ENCODE measurements at places on chromosomes 12 and 14.

- no peak for DNase-seq
Measured at GRCh38 chr12:39426636-39427240, 16.2 kb downstream of the KIF21A start.

DNA sequence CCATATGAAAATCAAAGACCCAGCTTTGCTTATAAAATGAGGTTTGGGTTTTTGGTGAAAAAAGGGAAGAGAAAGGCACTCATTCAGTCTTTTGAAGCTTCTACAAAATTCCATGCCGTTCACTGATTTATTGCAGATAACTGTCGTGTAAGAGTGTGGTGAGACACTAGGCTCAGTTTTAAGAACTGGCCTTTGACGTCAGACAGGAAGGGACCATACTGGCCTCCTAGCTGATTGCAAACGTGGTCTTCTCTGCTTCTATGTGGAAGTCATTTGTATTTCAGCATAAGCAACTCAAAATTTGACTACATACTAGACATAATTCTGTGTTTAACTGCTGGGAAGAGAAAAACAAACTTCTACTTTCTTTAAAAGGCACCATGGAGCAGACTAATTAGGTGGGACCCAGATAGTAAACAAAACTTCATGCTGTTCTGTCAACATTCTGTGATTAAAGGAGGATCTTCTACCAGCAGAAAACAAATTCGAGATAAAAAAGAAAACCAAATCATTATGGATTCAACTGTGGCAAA lies 168.7 kb downstream of the TTC7B start:
- no peak for DNase-seq

DNA sequence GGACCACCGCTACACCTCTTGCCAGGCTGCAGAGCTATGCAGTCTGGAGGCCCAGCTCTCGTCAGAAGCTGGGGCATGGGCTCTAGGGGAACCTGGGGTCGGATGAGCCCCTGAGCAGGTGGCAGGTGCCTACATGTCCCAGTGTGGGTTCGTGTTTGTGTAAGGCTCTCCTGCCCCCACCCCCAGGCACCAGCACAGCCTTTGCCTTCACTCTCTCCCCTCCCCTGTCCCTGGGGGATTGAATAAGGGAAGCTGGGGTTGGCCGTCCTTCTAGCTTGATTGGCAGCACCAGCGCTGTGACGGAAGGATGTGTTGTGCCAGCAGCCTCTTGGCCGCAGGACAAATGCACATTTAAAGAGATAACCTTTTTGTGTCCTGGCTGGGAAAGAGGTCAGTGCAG lies 34.8 kb upstream of the TSPAN9 start:
- no peak for DNase-seq

GRCh38 chr14:55092341-55092740 lies 36.7 kb upstream of the LGALS3 start:
- peak; percentile 62 for DNase-seq

DNA sequence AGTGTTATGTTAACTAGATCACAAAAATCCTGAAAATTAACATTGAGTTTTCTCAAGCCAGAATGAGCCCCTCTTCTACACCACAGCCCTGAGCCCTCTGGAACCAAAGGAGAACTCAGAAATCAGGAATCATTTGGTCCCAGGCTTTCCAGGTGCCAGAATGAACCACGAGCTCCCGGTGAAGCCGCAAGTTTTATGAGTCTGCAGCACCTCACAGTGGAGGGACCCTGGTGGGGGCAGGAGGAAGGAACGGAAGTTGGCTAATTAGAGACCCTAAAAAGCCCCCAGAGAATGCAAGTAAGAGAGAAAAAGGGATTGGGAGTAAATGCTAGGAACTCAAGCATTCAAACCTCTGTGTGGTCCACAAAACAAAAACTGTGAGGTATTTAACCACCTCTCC lies 52.9 kb upstream of the BCL2L14 start:
- DNase-seq: no peak

DNA sequence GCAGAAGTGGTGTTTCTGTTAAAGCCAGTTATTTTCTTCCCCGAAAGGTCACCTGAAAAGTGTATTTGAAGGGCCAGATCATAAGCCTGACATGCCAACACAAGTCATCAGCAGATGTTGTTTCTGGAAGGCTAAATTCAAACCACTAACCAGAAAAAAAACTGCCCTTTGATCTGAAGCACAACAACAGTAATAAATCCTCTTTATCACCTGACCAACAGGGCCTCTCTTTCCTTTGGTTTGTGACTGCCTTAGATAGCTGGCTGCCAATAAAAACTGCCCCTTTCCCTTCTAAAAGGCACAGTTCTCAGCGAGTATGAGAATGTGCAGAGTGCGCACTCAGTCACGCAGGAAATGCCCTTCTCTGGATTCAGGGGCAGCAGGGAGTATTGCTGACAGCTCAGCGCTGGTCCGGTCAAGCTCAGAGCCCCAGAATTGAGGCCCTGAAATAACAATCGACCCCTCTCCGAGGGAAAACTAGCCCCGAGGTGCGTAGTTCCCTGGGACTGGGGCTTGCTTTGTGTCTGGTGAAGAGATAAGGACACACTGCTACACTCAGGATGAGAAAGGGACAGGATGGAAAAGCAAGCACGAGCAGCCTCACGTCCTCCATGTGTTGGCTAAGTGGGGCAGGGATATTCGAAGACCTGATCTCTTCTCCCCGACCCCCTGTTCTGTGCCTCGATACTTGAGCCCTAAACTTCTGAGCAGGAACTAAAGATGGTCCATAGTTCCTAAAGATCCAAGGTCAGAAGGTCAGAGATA lies 184.2 kb upstream of the GZMB start:
- DNase-seq: no peak

- peak; percentile 18 for DNase-seq
Measured at GRCh38 chr12:91732086-91732485, 413.6 kb downstream of the BTG1 start.

DNA sequence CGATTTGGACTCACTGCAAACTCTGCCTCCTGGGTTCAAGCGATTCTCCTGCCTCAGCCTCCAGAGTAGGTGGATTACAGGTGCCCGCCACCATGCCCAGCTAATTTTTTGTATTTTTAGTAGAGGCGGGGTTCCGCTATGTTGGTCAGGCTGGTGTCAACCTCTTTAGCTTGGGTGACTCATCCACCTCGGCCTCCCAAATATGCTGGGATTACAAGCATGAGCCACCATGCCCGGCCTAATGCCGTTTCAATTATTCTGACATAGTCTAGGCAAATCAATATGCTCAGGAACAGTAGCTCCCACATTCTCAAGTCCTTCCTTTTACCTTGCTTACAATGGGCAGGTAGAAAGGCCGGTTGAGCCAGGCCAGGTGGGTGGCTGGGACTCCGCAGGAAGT lies 82.0 kb upstream of the EEA1 start:
- no peak for DNase-seq

GRCh38 chr14:63896278-63896720 lies 43.5 kb downstream of the SYNE2 start:
- DNase-seq: peak; percentile 87

DNA sequence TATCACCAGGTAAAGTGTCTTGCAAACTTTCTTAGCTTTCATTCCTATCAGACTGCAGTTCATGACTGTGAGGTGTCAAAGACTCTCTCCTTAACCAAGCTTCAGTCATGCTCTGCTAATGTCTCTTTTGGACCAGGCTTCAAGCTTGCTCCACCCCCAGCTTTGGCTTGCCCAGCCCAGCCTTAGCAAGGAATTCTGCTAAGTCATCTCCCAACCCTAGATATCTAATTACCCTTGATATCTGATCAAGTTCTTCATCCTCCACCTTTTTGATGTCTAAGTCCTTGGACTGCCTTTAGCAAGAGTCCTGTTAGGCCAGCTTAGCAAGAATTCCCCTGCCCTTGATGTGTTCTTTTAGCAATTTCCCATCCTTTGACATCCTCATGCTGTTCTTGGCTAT lies 108.9 kb upstream of the FGD4 start:
- no peak for DNase-seq

DNA sequence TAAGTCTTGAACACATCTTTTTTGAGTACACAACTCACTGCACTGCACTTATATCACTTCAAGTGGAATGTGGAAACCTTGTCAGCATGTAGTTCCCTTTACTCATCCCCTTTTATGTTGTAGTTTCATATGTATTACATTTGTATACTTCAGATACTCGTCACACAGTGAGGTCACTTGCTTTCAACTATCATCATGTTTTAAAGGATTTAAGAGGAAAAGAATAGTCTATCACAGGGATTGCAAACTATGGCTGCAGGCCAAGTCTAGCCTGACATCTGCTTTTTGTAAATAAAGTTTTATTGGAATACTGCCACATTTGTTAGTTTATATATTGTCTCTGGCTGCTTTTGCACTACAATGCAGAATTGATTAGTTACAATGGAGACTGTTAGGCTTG lies 24.3 kb downstream of the CNOT2 start:
- DNase-seq: peak; percentile 31

GRCh38 chr14:104222396-104223036 lies 84.1 kb downstream of the KIF26A start:
- no peak for DNase-seq

GRCh38 chr12:94202245-94203180 lies 54.1 kb downstream of the PLXNC1 start:
- DNase-seq: no peak

GRCh38 chr12:83629931-83630330 lies 943.2 kb downstream of the TMTC2 start:
- DNase-seq: no peak

GRCh38 chr12:75488553-75488952 lies 8.0 kb downstream of the GLIPR1 start:
- DNase-seq: peak; percentile 23

GRCh38 chr12:93183940-93184671 lies 193.6 kb upstream of the NUDT4 start:
- no peak for DNase-seq

DNA sequence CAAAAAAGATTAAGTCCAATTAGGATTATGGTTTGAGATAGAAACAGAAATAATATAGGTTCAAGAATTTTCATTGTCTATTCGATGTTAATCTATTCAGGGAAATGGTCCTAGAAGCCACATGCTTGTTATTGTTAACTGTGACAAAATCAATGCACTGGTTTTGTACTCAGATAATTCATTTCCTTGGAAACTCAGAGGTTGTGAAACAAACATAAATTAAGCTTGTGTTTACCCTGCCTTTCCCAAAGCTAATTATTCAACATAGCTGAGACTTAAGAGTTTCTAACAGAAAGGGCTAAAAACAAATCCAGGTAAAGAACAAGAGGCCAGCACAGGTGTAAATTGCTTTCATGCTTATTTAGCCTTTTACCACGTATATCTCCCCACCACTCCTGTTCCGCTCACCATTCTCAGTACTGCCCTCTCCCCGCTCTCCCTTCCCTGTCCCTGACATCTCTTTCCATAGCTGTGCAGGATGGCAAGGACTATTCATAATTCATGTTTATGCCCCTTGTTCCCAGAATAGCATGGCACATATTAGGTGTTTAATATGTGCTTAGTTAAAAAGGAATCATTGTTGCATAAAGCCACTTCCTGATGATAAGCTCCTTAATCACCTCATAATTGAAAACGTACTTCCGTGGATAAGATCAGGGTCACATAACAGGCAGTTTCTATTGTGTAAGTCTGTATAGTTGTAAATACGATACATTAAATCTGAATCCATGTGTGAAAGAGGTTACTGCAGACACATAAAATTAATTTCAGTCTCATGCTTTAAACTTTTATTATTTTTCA lies 131.8 kb upstream of the USP15 start:
- no peak for DNase-seq

GRCh38 chr12:131818821-131819585 lies 9.2 kb upstream of the MMP17 start:
- no peak for DNase-seq

- DNase-seq: no peak
Measured at GRCh38 chr12:12592930-12593329, 18.7 kb upstream of the CREBL2 start.

- DNase-seq: no peak
Measured at GRCh38 chr12:26187014-26187798, 8.2 kb upstream of the SSPN start.

DNA sequence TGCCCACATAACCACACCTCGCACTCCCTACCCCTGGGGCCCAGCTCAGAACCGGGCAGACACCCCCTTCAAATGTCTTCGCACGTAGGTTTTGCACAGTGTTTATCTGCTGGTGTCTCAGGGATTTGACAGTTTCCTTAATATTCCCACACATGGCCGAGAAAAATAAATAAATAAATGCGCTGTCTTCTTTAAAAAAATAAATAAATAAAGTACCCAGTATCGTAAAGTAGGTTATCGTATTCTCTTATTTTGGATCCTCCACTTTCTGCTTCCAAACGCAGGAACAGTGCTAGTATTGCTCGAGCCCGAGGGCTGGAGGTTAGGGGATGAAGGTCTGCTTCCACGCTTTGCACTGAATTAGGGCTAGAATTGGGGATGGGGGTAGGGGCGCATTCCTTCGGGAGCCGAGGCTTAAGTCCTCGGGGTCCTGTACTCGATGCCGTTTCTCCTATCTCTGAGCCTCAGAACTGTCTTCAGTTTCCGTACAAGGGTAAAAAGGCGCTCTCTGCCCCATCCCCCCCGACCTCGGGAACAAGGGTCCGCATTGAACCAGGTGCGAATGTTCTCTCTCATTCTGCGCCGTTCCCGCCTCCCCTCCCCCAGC lies 710 bp upstream of the FOS start:
- DNase-seq: no peak

DNA sequence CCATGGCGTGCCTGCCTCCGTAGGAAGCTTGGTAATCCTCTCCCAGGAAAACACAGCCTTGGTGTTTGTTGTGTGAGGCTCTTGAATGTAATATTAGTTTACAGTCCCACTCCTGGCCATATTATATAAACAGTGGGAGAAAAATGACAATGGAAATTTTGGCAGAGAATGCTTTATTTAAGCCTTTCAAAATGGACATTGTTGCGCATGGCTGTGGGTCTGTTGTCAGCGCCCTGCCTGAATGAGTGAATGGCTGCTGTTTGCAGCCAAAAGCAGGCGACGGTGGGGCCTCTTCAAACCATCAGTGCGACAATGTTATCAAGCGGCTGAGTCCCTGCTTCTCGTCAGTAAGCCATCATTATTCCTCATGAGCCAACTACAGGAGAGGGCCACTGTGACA lies 201.8 kb upstream of the RMST start:
- no peak for DNase-seq

DNA sequence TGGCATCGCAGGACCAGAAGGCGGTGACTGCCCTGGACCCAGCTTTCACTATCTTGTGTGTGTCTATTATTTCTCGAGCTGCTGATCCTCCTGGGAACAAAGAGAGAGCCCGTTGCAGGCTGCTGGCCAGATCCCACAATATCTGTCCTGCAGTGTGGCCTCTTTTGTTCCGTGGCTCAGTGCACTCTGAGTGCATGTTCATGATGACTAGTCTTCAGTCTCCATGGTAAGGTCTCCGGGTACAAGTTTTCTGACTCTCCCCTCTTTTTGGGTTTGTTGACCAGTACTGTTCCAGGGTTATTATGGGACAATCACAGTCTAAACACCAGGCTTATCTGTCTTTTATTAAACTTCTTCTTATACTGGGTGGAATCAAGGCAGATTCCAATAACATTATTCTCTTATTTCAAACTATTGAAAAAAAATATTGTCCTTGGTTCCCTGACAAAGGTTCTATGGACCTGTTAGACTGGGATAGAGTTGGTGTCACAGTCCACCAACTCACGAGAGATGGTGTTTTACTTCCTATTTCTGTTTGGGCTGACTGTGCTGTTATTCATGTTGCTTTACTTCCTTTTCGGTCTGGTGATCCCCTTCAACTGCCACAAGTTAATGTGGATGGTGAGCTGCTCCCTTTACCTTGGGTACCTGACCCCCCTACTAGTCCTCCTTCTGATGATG lies 192.9 kb upstream of the ALG10B start:
- DNase-seq: no peak

- no peak for DNase-seq
Measured at GRCh38 chr14:78486081-78486480, 315.9 kb downstream of the NRXN3 start.

GRCh38 chr12:70272510-70272909 lies 29.3 kb downstream of the CNOT2 start:
- no peak for DNase-seq

- no peak for DNase-seq
Measured at GRCh38 chr12:66032739-66033138, 97.8 kb downstream of the LLPH start.
